Kidney epithelial cell (primary cell): ENCODE measurements at places on chromosomes 11 and 22.

DNA sequence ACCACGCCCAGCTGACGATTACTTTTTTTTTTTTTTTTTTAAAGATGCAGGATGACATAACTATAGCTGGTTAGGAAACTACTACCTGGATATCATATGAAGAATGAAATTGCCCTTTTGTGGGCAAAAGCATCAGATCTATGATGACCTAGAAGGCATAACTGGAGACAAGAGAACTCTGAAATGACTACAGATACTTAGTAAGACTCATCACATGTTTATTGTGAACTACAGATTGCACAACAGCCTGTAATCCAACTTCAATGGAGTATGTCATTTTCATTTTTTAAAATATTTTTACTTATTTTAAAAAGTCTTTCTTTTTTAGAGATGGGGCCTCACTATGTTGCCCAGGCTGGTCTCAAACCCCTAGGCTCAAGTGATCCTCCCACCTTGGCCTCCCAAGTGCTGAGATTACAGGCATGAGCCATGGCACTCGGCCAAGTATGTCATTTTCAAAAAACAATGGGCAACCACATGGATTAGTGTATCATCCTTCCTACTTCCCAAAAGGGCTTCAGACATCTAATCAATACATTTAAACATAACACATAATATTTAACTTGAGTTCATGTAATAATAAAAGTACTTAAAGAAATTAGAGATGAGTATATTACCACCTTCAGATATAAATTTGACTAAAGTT, 3.3 kb downstream of the MTMR2 start:
- DNase-seq: no peak

- no peak for DNase-seq
These were observed 16.8 kb downstream of the APOL6 start for GRCh38 chr22:35664955-35665587.

GRCh38 chr11:72950685-72951084, 136.5 kb downstream of the ATG16L2 start:
- no peak for DNase-seq

- DNase-seq: no peak
These were observed 1068.5 kb downstream of the BRD1 start for GRCh38 chr22:48758881-48759875.

- DNase-seq: no peak
These were observed 27.7 kb upstream of the PARVB start for GRCh38 chr22:43996170-43996980.

GRCh38 chr11:1121813-1122663, 35.7 kb upstream of the MUC5AC start:
- DNase-seq: no peak

- no peak for DNase-seq
These were observed 14.0 kb upstream of the SMIM35 start for GRCh38 chr11:118100691-118101232.

DNA sequence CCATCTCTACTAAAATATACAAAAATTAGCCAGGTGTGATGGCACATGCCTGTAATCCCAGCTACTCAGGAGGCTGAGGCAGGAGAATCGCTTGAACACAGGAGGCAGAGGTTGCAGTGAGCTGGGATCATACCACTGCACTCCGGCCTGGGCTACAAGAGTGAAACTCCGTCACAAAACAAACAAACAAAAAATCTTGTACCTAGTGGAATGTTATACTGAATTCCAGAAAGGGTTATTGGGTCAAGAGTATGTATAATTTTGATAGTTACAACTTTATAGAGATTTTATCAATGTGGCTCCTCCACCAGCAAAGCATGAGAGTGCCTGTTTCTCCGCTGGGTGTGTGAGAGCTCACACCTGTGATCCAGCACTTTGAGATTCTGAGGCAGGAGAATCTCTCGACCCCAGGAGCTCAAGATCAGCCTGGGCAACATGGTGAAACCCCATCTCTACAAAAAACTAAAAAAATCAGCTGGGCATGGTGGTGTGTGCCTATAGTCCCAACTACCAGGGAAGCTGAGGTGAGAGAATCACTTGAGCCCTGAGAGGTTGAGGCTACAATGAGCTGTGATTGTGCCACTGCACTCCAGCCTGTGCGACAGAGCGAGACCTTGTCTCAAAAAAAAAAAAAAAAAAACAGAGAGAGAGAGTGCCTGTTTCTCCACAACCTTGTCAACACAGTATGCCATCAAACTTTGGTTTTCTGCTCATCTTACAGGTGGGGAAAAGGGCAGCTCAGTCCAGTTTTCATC, 12.7 kb upstream of the FOLR1 start:
- DNase-seq: no peak

DNA sequence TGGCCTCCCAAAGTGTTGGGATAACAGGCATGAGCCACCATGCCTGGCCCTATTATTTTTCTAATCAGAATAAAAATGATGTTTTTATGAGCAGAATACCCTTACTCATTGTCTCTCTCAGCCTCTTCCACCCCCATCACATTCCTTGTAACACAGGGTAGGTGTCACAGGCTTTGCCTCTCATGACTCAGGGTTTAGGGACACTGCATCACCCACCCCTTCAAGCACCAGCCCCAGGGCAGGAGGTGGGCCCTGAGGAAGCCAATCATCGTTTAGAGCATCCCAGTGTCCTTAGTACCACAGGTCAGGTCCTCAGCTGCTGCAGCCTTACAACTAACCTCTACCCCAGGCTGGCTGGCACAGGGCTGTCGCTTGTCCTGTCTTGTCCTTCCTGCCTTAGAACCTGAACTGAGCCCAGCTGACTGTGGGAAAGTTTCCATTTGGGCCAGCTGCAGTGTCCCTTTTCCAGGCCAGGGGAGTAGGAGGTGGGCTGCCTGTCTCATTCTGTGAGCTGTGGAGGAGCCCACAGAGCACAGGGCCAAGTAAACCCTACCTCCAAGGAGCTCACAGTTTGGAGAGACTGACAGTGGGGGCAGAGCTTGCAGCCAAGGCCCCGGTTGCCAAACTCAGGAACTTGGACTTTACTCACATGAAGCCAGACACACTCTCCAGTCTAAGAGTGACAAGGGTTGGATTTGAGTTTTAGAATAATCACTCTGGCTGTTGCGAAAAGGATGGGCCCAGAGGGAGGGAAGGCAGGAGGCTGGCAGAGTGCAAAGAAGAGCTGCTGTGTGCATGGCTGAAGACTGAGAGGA, 19.5 kb upstream of the UVRAG start:
- DNase-seq: no peak

DNA sequence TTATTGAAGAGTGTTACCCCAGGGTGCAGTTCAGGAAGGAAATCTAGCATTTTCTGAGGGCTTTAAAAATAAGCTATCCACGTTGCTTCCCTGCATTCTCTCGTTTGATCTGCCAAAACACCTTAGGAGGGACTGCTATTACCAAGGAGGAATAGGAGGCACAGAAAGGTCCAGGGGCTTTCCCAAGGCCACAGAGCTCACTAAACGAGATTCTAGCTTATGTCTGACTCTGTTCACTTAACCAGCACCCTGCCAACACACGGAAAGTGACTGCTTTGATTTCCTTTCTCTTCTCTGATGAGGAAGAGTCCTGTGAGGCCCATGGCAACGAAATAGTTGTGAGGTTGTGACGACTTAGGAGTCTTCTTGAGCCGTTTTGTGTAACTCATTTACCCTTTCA, 3.4 kb upstream of the PTPN5 start:
- no peak for DNase-seq

DNA sequence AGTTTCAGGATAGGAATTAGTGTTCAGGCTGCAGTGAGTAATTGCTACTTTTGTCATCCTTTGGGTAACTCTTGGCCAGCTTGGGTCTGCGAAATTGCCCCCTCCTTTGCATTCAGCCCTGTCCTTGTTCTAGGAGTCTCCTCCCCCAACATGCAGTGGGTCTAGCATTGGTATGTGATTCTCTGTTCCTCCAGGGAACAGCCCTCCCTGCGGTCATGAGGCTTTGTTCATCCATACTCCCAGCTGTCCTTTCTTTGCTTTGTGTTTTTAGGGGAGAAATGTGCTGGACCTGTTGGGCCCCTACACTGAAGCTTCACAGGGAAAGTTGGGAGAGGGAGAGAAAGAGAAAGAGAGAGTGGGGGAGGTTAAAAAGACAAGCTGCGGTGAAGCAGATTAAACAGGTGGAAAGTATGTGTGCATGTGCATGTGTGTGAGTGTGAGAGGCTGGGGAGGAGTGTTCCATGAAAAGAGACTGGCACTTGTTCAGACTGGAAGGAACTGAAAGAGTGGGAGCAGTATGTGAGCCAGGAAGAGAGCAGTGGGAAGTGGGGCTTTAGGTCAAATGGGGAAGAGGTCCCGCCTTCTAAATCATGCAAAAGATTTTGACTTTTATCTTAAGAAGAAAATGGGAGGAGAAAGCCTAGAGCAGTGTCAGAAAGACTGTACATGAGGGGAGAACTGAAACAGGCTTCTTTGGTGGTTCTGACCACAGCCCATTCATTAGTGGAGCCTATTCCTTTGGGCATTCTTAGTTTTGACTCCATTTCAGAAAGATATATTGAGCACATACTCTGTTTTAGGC, 17.9 kb upstream of the SESN3 start:
- no peak for DNase-seq

DNA sequence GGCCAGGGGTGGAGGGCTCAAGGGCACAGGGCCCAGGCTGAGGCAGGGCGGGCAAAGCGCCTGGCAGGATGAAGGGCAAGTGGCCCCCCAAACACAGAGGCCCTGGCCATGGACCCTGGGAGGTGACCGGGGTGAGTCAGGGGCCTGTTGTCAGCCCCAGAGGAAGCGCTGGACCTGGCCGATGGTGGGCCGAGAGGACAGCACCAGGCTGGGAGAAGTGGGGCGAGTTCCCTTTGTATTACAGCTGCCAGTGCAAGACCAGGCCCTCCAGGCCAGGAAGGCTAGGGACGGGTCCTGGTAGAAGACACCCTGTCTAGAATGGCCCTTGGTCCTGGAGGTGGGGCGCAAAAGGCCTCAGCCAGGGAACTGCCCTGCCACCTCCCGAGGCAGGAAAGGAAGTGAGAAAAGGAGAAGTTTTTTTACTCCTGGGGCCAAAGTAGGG, 12.8 kb downstream of the CXCR5 start:
- no peak for DNase-seq

GRCh38 chr11:102559839-102560238, 29.3 kb upstream of the MMP7 start:
- no peak for DNase-seq

DNA sequence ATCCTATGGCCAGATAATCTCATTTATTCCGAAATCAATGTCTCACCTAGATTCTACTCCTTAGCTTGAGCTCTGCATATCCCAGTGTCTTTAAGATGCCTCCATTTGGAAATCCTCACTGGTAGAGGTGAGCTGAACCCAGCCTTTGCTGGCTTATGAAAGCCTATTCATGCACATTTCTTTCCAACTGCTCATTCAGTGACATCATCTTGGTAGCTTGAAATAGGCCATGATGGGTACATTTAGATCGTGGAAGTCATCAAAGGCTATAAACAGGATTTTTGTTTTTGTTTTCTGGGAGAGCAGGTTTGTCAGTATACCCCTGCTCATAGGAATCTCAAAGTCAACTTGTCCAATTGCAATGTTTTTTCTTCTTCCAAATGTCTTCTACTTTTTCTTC, 6.0 kb downstream of the NXPE1 start:
- DNase-seq: no peak

- no peak for DNase-seq
These were observed 164.4 kb upstream of the BDNF start for GRCh38 chr11:27864611-27865010.

GRCh38 chr11:121417055-121417551, 35.0 kb upstream of the SORL1 start:
- DNase-seq: peak; percentile 57

DNA sequence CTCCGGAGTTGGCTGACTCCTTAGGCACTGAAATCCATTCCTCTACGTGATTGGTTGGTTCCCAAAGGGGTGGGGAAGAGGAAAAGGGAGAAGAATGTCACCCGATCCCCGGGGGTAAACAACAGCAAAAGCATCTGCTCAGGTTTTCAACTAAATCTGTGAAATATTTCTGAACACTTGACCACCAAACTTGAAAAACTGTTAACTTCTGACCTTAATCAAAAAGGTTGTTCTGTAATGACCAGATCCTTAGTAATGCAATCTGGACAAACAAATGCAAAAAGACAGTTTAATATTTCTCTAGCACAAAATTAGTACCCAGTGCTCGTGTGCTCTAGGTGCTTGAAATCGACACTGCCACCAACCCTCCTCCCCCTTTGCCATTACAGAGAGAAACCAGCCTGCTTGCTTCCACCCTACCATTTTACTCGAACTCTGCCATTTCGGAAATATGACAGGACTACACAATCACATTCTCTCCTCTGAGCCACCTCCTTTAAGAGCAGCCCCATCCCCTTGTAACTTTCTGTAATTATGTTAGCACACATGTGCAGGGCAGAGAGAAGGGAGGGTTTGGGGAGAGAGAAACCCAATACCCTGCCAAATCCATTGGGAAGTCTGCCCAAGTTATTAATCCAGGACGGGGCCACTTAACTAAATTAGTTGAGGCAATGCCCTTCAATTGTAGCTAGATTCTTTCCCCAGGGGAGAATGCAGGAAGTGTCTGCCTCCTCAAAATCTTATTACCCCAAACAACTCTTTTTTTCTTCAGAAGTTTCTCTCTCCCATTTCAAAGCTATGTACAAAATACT, 113.8 kb downstream of the RBFOX2 start:
- DNase-seq: peak; percentile 84

DNA sequence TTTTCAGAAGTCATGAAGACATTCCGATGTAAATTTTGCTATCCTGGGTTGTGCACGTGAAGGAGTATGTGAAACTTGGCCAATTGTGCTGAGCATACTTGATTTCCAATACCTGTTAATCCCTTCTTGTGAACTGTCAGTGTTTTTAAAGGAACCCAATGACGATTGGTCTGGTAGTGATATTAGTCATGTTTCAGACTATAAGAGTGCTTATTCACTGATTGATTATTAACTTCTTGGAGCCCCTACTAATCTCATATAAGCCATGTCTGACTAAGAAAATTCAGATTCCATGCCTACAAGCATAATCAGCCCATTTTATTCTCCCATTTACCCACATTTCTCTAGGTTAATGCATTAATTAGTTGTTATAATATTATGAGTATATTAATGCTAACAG, 330.8 kb upstream of the MTNR1B start:
- peak; percentile 44 for DNase-seq

DNA sequence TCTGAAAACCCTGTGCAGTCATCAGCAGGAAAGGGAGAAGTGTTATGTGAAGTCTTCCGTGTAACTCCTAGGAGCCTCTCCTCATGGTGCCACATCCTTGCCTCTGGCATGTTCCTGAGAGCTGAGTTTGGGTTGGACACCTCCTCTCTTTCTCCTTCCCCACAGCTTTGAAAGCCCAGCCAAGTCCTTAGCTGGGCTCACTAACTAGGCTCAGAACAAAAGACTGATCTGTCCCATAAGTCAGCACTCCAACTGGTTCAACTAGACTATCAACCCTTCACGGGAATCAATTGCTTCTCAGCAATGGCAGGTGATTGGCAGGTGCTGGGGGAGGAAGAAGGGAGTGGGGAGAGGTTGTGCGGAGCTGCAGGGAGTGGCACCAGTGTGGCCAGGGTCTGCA, 509.9 kb upstream of the B3GAT1 start:
- DNase-seq: no peak

DNA sequence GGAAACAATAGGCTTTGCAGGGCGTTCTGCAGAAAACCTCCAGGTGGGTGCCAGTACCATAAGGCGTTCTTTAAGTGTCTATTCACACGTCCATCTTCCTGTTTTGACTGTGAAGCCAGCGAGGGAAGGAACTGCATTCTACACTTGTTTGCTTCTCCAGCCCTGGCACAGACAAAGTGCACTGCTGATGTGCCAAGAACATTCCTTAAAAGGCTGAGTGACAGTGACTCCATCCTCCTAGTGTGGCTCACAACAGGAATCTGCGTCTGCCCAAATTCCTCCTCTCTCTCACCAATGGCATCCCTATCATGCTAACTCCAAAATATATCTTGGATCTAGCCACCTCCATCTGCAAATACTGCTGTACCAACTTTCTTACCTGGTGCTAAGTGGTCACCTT, 407.4 kb upstream of the SYN3 start:
- no peak for DNase-seq

GRCh38 chr22:29032584-29032983, 29.0 kb downstream of the C22orf31 start:
- no peak for DNase-seq
